Neural progenitor cell (in vitro differentiated cells): ENCODE measurements at places on chromosomes 3 and 15.

DNA sequence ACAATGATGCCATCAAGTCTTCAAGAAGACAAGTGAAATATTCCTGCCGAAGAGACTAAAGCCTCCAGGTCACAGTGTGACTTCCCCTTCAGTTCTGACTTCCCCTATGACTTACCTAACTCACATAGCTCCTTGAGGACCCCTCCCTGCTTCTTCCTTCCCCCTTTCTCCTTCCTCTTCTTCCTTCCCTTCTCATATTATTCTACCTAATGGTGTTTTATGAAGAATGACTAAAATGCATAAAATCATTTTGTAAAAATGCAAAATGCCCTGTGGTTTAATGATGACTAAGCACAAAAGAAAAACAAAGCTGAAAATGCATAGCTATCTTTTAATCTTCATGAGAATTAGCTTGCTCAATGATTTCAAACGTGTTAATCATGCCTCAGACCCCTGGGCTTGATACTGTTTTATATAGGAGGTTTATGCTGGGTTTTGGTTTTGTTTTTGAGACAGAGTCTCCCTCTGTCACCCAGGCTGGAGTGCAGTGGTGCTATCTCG is 26.1 kb upstream of the TM4SF4 start:
- no peak for DNase-seq

DNA sequence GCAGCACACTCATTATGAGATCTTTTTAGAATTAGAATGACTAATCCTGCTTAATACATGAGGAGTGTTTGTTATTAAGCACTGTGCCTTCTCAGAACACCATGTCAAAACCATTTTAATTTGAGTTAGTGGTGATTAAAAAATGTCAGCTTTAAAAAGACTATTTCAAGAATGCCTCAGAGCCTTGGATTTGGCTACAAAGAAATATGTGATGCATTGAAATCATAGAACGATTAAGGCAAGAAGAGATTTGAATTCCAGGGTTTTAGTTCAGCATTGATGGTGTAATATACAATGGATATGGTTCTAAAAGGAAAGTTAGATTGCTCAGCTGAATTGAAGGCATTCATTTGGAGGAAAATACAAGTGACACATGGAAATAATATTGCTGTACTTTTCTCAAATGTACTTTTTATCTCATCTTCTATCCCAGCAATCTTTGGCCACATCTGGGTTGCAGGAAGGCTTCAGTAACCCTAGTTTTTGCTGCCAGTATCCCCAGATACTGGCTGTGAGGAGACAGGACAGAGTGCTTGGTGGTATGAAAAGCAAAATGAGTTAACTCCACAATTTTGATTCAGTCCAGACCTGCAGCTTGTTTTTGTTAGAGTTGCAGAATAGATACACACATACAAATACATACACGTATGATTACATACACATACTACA is 303.8 kb downstream of the CLSTN2 start:
- no peak for DNase-seq

GRCh38 chr15:98596885-98597392 is 51.4 kb upstream of the IGF1R start:
- DNase-seq = no peak

GRCh38 chr3:18237251-18238005 is 187.7 kb downstream of the SATB1 start:
- no peak for DNase-seq

GRCh38 chr15:90270502-90271150 is 5.2 kb downstream of the NGRN start:
- no peak for DNase-seq

DNA sequence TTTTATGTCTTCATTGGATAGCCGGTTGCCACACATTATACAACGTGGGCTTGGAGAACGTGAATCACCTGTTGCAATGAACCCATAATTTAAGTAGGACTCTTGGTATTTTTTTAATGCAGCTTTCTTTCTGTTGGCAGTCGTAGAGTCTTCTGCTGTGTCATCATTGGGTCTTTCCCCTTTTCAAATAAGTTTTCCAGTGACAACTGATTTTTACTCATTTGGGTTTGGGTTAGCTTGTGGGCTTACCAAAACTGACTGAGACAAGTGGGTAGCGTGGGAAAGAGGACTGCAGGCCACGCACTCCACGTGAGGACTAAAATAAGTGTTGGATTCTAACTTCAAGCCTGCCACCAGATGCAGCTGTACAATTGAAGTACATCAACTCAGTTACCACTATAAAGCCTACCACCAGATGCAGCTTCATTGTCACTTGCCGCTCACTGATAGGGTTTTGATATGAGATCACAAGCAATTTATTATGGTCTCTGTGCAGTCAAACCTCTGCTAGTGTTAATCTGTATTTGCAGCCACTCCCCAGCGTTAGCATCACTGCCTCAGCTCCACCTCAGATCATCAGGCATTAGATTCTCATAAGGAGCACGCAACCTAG is 6.4 kb upstream of the CAPN7 start:
- no peak for DNase-seq

DNA sequence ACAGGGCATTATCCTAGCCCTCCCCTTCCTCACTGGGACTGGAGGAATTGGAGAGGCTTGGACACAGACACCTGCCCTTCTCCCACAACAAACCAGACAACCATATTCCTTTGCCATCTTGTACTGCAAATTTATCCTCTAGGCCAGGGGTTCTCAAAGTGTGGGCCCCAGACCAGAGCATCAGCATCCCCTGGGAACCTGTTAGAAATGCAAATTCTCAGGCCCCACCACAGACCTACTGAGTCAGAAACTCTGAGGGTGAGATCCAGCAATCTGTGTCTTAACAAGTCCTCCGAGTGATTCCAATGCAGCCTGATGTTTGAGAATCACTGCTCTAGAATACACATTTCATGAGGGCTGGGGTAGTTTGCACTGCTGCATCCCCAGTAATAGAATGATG is 115.4 kb downstream of the OXNAD1 start:
- no peak for DNase-seq

GRCh38 chr15:93289941-93290617 is 201.1 kb upstream of the RGMA start:
- DNase-seq = no peak

DNA sequence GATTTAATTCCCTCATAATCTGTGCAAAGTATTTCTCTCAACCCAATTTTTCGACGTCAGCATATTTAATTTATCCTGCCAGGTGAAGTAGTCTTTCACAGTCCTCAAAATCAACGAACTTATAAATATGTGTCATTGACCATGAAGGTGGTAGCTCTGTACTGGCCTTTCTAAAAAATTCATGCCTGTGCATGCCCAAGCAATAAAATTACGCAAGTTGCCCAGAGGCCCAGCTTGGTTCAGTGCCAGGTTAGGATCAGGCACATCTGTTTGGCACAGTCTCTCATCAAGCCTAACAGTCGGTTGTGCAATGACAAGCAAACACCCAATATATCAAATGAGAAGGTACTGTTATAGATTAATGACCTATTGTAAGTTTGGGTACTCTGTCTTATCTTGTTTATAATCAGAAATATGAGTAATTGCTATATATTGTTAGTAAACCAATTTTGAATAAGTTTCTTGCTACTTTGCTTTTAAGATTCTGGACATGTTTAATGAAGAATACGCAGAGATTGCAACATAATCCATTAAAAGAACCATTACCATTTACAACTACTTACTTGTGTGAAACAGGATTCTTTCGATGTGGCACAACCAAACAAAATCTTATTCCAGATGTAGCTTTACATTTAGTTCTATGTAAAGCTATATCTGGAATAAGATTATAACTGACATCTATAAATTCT is 159.0 kb upstream of the IL12A start:
- no peak for DNase-seq

DNA sequence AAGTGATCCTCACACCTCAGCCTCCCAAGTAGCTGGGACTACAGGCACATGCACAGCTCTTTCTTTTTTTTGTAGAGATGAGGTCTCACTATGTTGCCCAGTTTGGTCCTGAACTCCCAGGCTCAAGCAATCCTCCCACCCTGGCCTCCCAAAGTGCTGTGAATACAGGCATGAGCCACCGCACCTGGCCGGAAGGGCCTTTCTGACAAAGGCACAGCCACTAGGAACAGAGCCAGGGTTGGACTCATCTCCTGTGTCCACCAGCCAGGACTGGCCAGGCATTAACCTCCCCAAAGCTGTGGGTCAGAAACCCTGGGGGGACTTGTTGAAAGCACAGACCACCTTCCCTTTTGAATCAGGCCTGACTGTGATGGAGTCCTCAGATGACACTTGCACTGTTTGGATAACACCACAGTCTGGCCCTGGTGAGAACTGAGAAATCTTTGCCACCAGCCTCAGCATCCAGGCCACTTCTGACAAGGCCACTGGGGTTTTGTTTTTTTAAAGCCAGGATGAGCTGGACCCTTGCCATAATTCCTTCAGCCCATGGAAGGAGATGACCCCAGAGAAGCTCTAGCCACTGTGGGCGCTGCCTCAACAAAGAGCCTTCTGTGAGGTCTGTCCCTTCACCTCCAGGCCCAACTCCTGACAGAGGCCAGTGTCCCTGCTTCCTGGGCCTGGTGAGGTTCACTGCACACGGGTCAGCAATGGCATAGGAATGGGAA is 4.8 kb downstream of the TKT start:
- DNase-seq = no peak

DNA sequence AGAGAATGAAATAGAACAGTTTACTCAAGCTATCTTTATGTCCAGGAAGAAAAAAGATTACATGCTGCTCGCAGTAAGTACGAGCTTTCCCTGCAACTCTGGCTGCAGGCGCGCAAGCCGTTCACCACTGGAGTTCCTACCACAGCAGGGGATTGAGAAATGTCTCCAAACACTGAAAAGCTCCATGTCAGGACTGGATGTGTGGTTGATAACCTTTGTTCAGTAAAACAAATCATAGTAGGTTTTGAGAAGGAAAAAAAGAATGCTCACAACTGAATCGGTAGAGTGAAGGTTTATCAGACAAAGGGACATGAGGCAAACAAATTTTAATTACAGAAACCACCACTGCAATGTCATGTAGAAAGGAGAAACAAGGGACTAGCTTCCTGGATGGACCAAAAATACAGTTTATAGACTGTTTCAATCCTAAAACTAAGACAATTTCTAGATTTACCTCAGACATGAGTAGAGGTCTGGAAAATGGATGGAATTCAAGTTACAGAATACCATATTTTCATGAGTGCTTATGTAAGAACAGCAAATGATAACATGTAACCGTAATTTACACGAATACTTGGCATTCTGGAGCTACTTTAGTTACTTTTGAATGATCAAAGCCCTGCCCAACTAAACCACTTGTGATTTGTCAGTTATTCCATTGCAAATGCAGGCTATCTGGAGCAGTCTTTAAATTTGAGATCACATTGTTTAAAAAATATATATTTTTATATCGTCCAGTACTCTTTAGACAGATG is 471.1 kb downstream of the SHQ1 start:
- DNase-seq = peak; percentile 65
